Stimulated activated CD8-positive, alpha-beta memory T cell treated with anti-CD3 and anti-CD28 coated beads, Interleukin-7, amount 100 ng/mL, for 1 hour (primary cell): ENCODE measurements at places on chromosomes 3 and 15.

GRCh38 chr3:197407053-197407452, 108.6 kb upstream of the DLG1 start:
- no peak for DNase-seq

GRCh38 chr3:1693145-1693544, 405.5 kb upstream of the CNTN4 start:
- no peak for DNase-seq

DNA sequence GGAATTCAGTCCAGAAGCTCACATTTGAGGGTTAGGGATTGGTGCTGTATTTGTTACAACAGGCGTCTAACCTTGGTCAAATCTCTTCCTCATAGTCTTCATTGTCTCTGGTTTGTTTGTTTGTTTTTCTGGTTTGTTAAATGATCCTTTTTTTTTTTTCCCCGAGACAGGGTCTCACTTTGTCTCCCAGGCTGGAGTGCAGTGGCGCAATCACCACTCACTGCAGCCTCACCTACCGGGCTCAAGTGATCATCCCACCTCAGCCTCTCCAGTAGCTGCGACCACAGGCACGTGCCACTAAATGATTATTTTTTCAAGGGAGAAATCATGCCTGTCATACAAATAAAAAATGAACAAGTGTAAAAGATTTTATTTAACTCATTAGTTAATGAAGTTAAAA, 14.3 kb upstream of the ADPGK start:
- no peak for DNase-seq

GRCh38 chr3:32612547-32612946, 41.9 kb upstream of the DYNC1LI1 start:
- no peak for DNase-seq

DNA sequence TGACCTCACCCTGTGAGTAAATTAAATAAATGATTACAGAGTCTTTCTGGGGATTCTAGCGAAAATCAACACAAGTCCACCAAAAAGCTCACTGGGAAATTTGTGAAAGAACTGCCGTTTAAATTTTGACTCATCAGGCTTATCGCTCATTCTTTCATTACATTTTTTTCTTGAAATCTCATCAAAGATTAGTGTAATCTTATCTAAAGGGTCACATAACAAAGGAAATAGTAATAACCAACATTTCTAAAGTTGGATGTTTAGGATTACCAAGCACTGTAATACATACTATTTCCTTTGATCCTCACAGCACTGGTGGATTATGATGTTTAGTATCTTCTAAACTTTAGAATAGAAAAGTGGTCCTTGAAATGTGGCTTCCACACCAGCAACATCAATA, 111.1 kb upstream of the CBLB start:
- no peak for DNase-seq
